ENCODE measurements at places on chromosomes 2 and 18. TPM values are rescaled to one million over a fixed set of nuclear protein-coding genes. Genes with fewer than 3 reads are reported as not detected.

FAM98A gene
- total RNA-seq = 40.4 TPM

ZNF804A gene
- total RNA-seq = 1.3 TPM

SLC14A1 gene
- total RNA-seq = 21.8 TPM

ARHGAP28 gene
- 13.1 TPM for total RNA-seq

RBM45 gene
- total RNA-seq = 11.7 TPM

ARL4C gene
- 13.4 TPM for total RNA-seq

CEP192 gene
- total RNA-seq = 29.1 TPM

IL1RL1 gene
- 69.6 TPM for total RNA-seq

DOK6 gene
- total RNA-seq = 3.2 TPM

ARMC9 gene
- total RNA-seq = 43.1 TPM

REG1B gene
- not detected for total RNA-seq

ABHD3 gene
- 32.0 TPM for total RNA-seq

All from lower lobe of right lung (tissue), 2 donors.